Peyer's patch (tissue), 4 donors: ENCODE measurements at places on chromosomes 2 and 18.

DNA sequence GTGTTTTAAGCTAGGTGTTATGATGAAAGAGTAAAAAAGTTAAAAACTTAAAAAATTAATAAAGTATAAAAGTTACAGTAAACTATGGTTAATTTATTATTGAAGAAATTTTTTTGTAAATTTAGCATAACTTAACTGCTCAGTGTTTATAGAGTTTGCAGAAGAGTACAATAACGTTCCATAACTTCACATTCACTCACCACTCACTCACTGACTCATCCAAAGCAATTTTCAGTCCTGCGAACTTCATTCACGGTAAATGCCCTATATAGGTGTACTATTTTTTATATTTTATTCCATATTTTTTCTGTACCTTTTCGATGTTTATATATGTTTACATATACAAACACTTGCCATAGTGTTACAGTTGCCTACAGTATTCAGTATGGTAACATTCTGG is 694.8 kb upstream of the SLC39A10 start:
- H3K27ac ChIP-seq: no peak overlapping the region
- H3K36me3 ChIP-seq: no peaks in the 10 kb centered on the region
- no peak for DNase-seq
- H3K4me1 ChIP-seq: no peaks in the 10 kb centered on the region
- no peak overlapping the region for H3K4me3 ChIP-seq

DNA sequence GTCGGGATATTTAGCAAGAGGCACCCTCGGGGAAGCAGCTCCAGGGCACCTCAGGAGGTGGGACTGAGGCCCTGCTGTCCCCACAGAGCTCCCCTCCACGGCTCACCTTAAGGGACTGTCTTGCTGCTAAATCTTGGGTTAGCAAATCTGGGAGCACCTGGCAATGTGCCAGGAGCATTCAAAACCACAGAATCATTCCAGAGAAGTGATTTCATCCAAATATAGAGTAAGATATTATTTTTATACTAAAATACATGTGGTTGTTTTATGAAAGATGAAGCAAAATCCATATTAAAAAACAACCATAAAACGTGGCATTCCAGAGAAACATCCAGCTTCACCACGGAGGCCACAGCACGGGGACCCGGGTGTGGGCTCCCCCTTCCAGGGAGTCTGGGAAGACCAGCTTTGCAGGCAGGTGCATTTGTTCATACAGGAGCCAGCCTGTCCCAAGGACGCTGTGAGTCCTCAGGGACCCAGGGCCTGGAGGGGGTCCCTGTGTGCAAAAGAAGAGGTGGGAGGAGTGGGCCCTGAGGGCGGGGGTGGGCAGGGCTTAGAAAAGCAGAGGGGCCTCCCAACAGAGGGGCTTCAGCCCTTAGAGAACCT is 16.3 kb downstream of the HS1BP3 start:
- peak overlapping the region; percentile 55 for H3K27ac ChIP-seq
- no peaks in the 10 kb centered on the region for H3K36me3 ChIP-seq
- no peak for DNase-seq
- no peak overlapping the region for H3K4me3 ChIP-seq
- no peaks in the 10 kb centered on the region for H3K4me1 ChIP-seq

- no peak overlapping the region for H3K4me3 ChIP-seq
- H3K4me1 ChIP-seq: no peaks in the 10 kb centered on the region
- no peaks in the 10 kb centered on the region for H3K27me3 ChIP-seq
- no peaks in the 10 kb centered on the region for H3K36me3 ChIP-seq
- no peak overlapping the region for H3K27ac ChIP-seq
- DNase-seq: no peak
Measured at GRCh38 chr2:188773075-188773474, 201.1 kb upstream of the COL3A1 start.

- H3K4me3 ChIP-seq: no peak overlapping the region
- no peaks in the 10 kb centered on the region for H3K4me1 ChIP-seq
- no peaks in the 10 kb centered on the region for H3K36me3 ChIP-seq
- H3K27me3 ChIP-seq: no peaks in the 10 kb centered on the region
Measured at GRCh38 chr2:69652206-69652605, 8.7 kb upstream of the AAK1 start.

- H3K4me3 ChIP-seq: no peak overlapping the region
- no peaks in the 10 kb centered on the region for H3K4me1 ChIP-seq
Measured at GRCh38 chr18:58076052-58076451, 32.0 kb downstream of the NEDD4L start.

DNA sequence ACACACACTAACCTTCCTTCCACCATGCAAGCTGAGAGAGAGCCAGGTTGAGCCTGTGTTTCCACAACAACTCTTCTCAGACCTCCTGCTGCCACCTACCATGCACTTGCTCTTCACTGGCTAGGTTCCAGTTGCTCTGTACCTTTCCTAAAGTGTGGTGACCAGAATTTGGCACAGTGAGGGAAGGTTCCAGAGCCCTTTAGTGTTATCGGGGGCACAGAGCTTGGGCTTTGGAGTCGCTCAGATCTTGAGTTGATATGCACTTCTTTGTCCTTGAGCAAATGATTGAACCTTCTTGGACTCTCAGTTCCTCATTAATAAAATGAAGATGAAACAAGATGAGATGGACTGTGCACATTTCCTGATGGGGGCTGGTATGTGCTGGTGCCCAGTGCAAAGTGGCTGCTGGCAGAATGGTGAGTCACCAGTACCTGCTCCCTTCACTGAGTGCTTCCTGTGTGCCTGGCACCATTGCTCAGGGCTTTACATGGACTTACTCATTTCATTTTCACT is 47.1 kb downstream of the NEDD4L start:
- H3K27me3 ChIP-seq: no peaks in the 10 kb centered on the region
- H3K4me3 ChIP-seq: no peak overlapping the region
- no peaks in the 10 kb centered on the region for H3K36me3 ChIP-seq
- peak overlapping the region; percentile 89 for H3K27ac ChIP-seq
- DNase-seq: no peak
- no peaks in the 10 kb centered on the region for H3K4me1 ChIP-seq

- no peak overlapping the region for H3K27ac ChIP-seq
- no peaks in the 10 kb centered on the region for H3K36me3 ChIP-seq
- no peaks in the 10 kb centered on the region for H3K4me1 ChIP-seq
Measured at GRCh38 chr2:162114271-162114670, 37.8 kb downstream of the GCG start.

DNA sequence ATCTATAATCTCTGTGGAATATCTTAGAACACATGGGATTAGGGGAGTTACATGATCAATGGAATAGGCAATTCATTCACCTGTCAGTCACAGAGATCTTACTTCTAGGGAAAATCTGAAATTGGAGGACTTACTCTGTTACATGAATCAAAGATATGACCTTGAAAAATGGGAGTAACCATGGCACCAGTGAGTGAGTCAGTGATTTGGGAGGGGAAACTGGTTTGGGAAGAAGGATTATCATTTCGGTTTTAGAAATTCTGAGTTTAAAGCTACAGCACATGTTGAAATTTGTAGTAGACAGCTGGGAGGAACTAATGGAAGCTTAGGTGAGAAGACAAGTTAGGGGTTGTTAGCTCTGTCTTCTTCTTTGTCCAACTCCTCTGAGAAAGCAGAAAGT is 153.7 kb downstream of the CAMKMT start:
- H3K4me1 ChIP-seq: no peaks in the 10 kb centered on the region
- no peak overlapping the region for H3K27ac ChIP-seq
- no peak for DNase-seq
- no peak overlapping the region for H3K4me3 ChIP-seq
- no peaks in the 10 kb centered on the region for H3K36me3 ChIP-seq

GRCh38 chr2:36485521-36485920 is 112.4 kb downstream of the FEZ2 start:
- H3K27ac ChIP-seq: no peak overlapping the region
- no peak for DNase-seq
- H3K4me3 ChIP-seq: no peak overlapping the region

- no peak for DNase-seq
- no peak overlapping the region for H3K27ac ChIP-seq
- no peaks in the 10 kb centered on the region for H3K27me3 ChIP-seq
- H3K4me1 ChIP-seq: no peaks in the 10 kb centered on the region
- H3K36me3 ChIP-seq: no peaks in the 10 kb centered on the region
Measured at GRCh38 chr18:13579874-13580273, 146.5 kb downstream of the FAM210A start.

DNA sequence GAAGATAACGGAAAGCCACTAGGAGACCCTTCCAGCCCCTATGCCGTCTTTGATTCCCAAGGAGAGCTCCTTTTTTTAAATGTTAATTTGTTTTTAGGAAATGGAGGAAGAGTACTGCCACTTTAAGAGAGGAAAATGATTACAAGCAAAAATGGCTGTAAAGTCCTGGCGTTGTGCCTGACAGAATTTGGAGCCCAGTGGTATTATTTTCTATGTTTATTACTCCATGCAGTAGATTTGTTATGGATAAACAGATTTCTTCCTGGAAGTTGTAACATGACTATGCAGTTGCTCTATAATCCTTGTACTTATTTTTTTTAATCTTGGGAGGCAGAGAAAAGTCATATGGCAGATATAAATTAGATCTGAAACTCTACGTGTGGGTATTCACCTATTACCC is 141.3 kb downstream of the GBX2 start:
- no peak for DNase-seq
- H3K4me1 ChIP-seq: no peaks in the 10 kb centered on the region
- no peaks in the 10 kb centered on the region for H3K36me3 ChIP-seq
- H3K27ac ChIP-seq: no peak overlapping the region
- H3K27me3 ChIP-seq: no peaks in the 10 kb centered on the region
- no peak overlapping the region for H3K4me3 ChIP-seq

GRCh38 chr2:152627351-152627957 is 89.8 kb downstream of the PRPF40A start:
- H3K27ac ChIP-seq: no peak overlapping the region
- H3K4me3 ChIP-seq: no peak overlapping the region
- no peaks in the 10 kb centered on the region for H3K4me1 ChIP-seq

- H3K27ac ChIP-seq: no peak overlapping the region
- no peak overlapping the region for H3K4me3 ChIP-seq
- H3K27me3 ChIP-seq: no peaks in the 10 kb centered on the region
- no peaks in the 10 kb centered on the region for H3K4me1 ChIP-seq
- no peak for DNase-seq
- no peaks in the 10 kb centered on the region for H3K36me3 ChIP-seq
Measured at GRCh38 chr2:63438181-63438580, 150.1 kb downstream of the WDPCP start.
